ENCODE measurements at places on chromosomes 7 and 10.

- DNase-seq = no peak
Measured at GRCh38 chr10:84270708-84271107, 25.9 kb downstream of the RGR start.

DNA sequence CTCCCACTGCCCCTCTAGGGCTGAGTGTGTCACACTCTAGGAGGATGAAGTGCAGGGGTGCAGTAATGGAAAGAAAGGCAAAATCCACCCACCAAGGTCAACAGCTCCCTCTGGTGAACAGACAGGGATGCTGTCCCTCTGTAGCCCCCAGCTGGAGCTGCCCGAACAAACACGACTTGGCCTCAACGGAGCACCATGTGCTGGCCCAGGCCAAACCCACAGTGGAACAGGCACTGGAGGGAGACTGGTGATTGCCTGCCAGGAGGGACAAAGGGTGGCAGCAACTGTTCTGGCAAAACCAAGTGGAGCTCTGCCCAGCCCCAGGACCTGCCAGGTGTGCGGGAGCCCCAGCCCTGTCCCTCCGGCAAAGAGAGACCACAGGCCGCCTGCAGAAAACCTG is 20.7 kb downstream of the PDIA4 start:
- peak; percentile 37 for DNase-seq

DNA sequence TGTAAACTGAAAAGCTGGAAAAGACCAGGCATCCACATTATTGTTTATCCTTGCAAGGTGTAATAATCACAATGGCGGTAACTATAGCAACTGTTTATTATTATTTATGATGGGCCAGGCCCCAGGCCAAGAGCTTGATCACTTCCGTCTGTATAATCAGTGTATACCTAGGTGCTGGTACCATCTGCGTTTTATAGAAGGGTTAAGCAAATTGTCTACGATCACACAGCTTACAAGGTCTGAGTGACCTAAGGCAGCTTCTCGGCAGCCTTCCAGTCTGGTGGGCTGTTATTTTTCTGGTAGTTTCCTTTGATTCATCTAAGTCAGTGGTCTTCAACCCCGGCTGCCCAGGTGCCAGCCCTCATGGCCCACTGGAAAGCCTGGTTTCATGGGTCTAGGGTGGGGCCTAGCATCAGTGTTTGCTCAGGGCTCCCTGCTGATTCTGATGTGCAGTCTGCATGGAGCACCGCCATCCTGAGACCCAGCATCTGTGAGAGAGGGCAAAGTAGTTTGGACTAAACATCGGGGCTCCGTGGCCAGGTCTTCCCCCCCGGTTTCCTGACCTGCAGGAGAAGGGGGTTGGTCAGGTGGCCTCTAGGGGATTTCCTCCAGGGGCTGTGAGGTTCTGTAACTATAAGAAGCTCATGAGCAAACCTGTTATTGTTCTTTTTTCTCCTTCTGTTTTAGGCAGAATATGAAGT is 146.4 kb downstream of the RGS10 start:
- no peak for DNase-seq

- DNase-seq = peak; percentile 85
Measured at GRCh38 chr10:80202934-80203834, 2.2 kb downstream of the ANXA11 start.

DNA sequence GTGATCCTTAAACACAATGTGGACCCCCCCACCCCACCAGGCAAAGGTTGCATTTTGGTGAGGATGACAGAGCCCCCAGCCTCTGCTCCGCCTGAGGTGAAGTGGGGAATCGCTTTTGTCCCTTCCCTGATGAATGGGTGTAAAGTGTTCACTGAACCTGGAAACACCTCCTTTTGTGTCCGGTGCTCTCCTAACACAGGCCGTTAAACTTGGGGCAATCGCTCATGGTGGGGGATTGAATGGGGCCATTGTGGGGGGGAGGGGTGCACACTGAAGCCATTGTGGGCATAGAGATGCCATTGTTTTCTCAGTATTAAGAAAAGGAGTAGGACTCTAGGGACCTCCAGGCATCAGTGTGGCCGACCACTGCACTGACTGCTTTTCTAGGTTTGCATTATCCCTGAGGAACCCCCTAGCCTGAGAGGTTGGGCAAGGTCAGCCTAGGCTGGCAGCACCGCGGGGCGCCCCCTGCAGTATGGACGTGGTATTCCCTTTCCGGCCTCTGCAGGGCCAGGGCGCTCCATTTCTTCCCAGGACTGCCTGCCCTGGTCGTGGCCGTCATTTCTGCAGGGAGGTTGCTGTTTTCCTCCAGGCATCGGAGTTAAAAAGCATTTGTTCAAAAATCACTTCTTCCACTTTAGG is 158.3 kb downstream of the TCF7L2 start:
- DNase-seq = peak; percentile 39

DNA sequence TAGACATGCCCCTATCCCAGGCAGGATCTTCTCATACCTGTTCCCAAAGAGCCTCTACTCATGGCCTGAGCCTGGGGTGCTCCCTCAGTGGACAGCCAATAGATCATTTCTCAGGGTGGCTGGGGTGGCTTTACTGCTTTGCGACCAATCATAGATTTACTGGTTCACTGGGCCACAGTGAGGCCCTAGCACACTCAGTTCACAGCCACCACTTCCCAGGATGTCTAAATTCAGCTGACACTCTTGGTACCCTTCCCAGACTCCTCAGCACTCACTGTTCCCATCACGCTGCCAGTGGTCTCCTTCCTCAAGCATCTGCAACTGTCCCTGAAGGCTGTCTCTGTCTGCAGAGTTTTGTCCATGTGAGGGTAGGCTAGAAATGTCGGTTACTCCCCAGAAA is 50.6 kb downstream of the ARHGAP22 start:
- DNase-seq = no peak

GRCh38 chr7:24192691-24193090 is 91.3 kb upstream of the NPY start:
- DNase-seq = no peak

Measured in hematopoietic multipotent progenitor cell treated with erythropoietin and hydrocortisone succinate and interleukin-3 and kit ligand, for 4 days (in vitro differentiated cells).